ENCODE measurements at places on chromosomes 16 and 17.

GRCh38 chr17:28335959-28336871 lies 654 bp downstream of the TNFAIP1 start:
- no peak for DNase-seq

DNA sequence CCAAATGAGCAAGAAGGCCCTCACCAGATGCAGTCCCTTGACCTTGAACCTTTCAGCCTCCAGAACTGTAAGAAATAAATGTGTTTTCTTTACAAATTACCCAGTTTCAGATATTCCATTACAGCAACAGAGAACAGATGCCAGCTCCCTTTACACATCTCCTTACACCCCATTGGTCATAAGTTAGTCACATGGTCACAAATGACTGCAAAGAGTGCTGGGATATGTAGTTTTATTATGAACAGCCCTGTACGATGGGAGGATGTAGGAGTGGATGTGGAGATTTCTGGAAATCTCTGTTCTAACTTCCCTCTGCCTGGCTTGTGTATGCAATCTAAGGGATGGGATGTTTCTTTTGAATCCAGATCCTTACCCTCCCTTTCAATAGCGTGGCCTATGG lies 13.3 kb upstream of the RPL38 start:
- no peak for DNase-seq

DNA sequence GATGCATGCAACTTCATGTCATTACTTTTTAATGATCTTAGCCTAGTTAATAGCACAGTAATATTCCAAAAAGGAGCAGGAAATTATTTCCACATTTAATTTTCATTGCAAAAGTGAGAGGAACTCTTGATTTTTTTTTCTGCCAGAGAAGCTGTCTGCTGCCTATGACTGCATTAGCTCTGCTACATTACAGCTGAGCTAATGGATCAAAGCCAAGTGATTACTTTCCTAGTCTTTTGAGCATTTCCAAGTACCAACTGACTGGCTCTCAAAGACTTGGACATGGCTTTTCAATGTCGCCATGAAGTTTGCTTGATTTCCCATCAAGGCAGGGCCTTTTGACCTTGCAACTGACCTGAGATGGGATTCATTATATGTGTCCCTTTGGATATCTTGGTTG lies 356.6 kb upstream of the XYLT1 start:
- no peak for DNase-seq

DNA sequence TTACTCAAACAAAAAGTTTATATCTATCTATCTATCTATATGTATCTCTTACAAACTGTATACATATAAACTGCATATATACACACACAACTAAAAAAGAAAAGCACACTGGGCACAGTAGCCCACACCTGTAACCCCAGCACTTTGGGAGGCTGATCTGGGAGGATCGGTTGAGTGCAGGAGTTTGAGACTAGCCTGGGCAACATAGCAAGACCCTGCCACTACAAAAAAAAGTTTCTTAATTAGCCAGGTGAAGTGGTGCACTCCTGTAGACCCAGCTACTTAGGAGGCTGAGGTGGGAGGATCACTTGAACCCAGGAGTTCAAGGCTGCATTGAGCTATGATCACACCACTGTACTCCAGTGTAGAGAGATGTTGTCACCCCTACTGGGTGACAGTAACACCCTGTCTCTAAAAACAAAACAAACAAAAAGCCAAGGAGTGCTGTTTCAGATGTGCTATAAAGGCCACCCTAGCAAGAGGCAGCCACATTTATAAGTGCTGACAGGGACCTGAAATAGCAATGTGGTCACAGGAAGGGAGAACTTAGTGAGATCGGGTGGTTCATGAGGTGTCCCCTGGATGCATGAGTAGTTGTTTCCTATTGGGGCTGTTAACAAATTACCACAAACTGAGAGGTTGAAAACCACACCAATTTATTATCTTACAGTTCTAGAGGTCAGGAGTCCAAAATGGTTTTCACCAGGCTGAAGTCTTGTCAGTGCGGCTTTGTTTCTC lies 4.8 kb downstream of the CD2BP2 start:
- no peak for DNase-seq
